Caudate nucleus (tissue), 63 donors: ENCODE measurements at places on chromosomes 16 and 17.

GRCh38 chr16:52545222-52545897 is 1.6 kb downstream of the TOX3 start:
- no peak for DNase-seq

DNA sequence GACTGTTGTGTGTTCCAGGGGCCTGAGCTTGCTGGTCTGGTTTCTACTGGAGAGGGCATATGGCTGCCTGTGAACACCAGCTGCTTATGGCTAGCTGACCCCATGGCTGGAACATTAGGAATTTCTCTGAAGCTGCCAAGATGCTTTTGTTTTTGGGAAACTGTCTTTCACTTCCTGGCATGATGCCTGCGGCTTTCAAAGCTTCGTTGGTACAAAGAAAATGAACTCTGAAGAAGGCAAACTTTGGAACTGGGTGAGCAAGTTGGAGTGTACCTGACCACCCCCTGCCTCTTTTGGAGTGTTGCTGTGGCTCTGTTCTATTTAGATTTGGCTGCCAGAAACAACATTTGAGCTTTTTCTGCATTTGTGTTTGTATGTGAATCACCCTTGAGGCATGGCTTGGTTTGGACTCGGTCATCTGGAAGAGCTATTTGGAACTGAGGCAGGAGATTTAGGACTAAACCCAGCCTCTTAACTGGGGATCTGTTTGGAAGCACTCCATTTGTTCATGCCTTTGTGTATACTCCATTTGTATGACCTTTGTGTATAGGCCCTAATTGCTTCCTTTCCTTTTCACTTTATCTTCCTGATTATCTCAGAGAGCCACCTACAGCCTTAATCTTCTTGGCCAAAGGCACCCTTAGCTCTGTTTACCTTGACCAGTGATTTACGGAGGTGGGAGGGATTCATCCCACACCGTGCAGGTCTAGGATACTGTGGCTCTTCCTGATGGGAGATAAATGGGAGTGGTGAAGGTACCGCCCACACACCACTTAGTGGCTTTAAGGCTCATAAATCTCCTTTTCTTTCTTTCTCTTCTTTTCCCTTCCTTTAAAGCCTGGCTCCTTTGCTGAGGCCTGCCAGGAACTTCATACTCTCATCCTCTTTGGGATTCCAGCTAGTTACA is 7.3 kb upstream of the CPHXL start:
- DNase-seq, result no peak

DNA sequence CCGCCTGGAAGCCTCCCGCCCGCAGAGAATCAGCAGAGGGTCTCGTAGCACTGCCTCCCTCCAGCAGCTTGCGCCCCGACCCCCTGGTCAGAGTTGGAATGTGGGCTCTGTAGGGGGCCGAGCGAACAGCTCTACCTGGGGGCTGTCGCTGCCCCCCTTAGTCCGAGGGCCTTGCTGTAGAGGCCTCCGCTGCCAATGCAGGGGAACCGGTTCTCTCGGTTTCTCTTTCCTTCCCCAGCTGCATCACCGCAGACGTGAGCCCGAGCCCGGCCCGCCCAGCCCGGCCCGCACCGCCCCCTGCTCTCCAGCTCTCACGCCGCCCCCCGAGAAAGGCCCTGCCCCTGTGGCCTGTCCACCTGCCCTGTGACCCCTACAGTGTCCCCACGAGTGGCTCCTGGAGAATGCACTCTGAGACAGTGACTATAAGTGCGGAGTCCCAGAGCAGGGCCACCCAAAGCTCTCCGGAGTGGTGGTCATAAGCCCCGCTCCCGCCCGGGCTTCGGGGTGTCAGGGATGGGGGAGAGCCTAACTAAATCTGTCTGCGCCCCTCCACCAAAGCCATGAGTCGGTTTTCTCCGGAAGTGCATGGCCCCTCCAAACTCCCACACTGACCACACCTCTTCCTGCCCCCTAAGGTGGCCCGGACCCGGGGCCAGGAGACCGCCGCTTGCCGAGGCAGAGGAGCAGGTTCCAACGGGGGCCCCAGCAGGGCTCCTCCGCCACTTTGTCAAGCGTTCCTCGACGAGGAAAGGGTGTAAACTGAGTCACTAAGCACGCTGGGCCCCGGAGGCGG is 1.7 kb downstream of the ARHGAP27 start:
- DNase-seq, result no peak

DNA sequence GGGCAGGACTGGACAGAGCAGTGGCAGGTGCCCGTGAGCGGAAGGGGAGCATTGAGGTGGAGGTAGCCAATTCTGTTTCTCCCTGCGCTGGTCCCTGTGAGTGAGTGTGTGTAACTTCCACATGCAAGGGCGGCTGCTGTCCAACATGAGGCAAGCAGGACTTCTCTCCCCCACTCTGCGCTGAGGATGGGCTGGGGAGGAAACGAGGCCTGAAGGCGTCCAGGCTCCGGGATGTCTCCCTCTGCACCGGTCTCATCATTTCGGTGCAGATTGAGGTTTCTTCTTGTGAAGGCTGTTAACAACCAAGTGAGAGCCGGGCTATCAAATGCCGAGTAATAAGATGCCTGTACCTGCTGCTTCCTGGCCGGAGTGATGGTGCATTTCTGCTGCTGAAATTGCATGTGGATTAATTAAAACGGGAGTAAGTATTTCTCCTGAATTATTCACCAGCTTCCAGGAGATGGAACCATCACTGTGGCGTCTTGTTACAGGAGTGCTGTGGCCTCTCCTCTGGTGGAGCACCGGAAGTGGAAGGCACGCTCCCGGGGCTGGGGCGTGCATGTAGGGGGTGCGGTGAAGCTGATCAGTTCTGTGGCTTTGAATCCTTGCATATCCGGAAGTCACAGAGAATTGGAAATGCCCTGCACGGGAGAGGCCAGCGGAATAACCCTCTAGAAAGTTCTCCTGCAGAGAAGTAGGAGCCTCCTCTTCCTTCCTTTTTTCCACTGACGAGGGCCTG is 41.7 kb upstream of the MGAT5B start:
- DNase-seq, result no peak

DNA sequence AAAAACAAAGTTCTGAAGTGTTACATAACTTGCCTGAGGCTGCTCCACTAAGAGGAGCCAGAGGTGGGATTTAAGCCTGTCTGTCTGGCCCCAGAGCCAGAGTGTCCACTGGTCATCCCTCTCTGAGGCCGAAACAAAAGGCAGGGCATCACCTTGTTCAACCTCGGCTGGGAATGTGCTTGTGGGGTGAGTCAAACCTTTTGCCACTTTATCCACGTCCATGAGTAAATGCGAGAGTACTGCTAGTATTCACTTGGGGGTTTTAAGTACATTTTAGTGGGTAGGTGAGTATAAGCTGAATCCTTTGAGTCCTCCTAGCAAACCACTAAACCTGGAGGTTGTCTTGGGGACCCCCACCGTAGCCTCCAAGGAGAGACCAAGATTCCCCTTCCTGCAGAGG is 103.5 kb downstream of the STX8 start:
- DNase-seq, result no peak

GRCh38 chr16:20041924-20042596 is 31.6 kb downstream of the GPR139 start:
- no peak for DNase-seq

DNA sequence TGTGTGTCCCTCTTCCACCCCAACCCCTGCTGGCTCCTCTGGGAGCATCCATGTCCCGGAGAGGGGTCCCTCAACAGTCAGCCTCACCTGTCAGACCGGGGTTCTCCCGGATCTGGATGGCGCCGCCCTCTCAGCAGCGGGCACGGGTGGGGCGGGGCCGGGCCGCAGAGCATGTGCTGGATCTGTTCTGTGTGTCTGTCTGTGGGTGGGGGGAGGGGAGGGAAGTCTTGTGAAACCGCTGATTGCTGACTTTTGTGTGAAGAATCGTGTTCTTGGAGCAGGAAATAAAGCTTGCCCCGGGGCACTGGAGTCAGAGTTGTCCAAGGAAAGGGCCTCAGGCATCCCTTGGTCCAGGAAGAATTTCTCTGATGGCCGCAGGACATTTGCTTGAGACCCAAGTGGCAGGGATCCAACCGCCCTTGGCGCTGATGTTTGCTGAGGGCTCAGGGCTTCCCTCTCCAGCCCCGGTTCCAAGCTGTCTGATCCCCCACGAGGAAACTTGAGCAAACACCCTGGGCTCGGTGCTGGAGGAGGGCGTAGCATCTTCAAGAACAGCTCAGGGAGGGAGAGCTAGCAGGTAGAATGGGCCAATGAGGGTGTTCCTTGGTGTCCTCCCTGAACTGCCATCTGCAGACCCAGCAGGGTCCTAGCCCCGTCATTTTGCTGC is 4.5 kb downstream of the NXPH3 start:
- DNase-seq, result no peak

DNA sequence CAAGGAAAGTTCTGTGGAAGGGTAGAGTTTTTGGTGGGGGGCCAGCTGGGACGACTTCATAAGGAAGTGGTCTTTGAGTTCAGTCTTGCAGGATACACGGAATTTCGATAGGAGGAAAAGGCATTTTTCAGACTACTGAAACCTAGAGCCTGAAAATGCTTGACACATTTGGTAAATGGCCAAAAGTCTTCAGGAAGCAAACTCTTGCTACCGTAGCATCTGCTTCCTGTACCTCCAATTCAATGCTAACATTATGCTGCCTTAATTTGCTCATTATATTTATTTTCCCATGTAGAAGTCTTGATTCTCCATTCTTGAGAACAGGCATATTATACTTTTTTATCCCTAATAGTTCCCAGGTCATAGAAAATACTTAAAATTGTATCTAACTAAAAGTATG is 129.3 kb upstream of the MED13 start:
- DNase-seq, result no peak

GRCh38 chr16:73054813-73055482 is 7.0 kb upstream of the ZFHX3 start:
- DNase-seq, result no peak
